Endodermal cell (in vitro differentiated cells): ENCODE measurements at places on chromosomes 2 and 18.
A peak's percentile ranks its signal among the peaks of the same experiment; 100 is the strongest.

GRCh38 chr2:17257189-17257909 lies 260.9 kb downstream of the RAD51AP2 start:
- no peaks in the 10 kb centered on the region for H3K27me3 ChIP-seq
- H3K36me3 ChIP-seq: no peaks in the 10 kb centered on the region
- no peak overlapping the region for H3K4me3 ChIP-seq

DNA sequence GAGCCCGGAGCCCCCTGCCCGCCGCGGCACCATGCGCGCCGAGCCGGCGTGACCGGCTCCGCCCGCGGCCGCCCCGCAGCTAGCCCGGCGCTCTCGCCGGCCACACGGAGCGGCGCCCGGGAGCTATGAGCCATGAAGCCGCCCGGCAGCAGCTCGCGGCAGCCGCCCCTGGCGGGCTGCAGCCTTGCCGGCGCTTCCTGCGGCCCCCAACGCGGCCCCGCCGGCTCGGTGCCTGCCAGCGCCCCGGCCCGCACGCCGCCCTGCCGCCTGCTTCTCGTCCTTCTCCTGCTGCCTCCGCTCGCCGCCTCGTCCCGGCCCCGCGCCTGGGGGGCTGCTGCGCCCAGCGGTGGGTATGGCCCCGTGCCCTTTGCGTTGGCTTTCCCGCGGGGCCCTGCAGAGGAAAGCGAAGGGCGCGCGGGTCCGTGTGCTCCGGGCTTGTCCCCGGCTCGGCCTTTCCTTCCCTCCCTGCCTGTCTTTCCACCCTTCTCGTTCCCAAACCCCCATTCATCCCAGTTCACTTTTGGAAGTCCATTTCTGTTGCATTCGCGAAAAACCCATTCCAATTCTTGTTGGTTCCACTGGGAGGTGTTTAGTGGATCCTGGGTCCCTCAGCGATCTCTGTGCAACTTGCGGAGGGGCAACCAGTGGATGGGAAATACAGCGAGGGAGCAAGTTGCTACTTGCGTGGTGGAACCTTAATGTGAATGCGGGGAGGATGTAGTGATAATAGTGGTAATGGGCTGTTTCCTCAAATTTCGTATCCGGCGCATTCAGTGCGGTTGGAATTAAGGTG lies 599 bp downstream of the ADAM23 start:
- DNase-seq: peak; percentile 77
- no peak overlapping the region for H3K27ac ChIP-seq
- H3K27me3 ChIP-seq: peaks cover 29% of the 10 kb centered on the region
- peak overlapping the region; percentile 91 for H3K4me3 ChIP-seq
- H3K36me3 ChIP-seq: no peaks in the 10 kb centered on the region

GRCh38 chr2:120919216-120919615 lies 183.5 kb downstream of the GLI2 start:
- peaks cover 4% of the 10 kb centered on the region for H3K36me3 ChIP-seq
- no peak overlapping the region for H3K4me3 ChIP-seq
- DNase-seq: no peak
- H3K4me1 ChIP-seq: no peaks in the 10 kb centered on the region
- no peaks in the 10 kb centered on the region for H3K27me3 ChIP-seq

DNA sequence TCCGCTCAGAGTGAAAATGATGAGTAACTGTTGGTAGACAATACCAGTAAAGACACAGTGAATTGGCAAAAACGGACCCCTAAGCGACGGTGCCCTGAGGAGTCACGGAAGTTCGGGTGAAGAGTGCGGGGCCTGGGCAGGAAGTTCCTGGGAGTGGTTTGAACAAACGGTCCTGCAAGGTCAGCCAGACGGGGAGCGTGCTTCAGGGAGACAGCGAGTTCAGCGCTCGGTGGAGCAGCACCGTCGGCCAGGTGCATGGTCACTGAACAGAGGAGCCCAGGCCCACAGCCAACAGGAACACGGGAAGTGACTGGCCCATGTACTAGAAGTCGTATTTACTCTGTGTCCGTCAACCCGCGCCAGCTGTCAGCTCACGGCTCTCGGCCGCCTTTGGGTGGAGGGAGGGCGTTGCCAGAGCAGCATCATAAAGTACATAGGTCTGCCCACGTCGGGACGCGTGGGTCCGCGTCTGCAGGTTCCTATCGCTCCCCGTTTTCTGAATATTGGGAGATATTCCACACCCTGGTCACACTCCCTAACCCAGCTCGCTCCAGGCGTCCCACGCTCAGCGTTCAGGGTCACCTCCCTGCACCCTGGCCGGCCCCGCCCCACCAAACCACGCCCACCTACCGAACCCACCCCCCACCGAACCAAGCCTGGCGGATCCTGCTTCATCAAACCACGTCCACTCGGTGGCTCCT lies 75.6 kb upstream of the UXS1 start:
- H3K36me3 ChIP-seq: no peaks in the 10 kb centered on the region
- H3K27ac ChIP-seq: no peak overlapping the region
- DNase-seq: no peak
- H3K27me3 ChIP-seq: no peaks in the 10 kb centered on the region
- no peaks in the 10 kb centered on the region for H3K4me1 ChIP-seq

- DNase-seq: peak; percentile 60
- H3K4me3 ChIP-seq: no peak overlapping the region
- H3K27ac ChIP-seq: no peak overlapping the region
- H3K4me1 ChIP-seq: no peaks in the 10 kb centered on the region
Measured at GRCh38 chr2:106562268-106563186, 75.4 kb downstream of the CD8B2 start.

DNA sequence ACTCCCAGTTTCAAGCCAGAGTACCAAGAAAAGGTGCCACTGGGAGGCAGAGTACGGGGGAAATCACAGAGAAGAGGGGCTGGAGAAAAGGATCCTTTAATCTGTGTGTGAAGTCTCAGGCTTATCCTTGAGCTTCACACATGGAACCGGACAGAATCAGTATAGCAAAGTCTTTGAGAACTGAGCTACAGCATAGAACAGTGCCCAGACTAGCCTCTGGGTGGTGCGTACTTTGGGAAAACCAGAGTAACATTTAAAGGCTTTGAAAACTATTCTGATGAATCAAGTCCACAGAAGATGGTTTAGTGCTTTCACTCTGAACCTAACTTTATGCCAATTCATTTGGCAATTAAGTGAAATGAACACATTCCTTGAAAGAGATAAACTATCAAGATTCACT lies 83.1 kb downstream of the BABAM2 start:
- DNase-seq: no peak
- H3K27me3 ChIP-seq: no peaks in the 10 kb centered on the region
- H3K4me1 ChIP-seq: no peaks in the 10 kb centered on the region
- no peak overlapping the region for H3K27ac ChIP-seq
- no peaks in the 10 kb centered on the region for H3K36me3 ChIP-seq

DNA sequence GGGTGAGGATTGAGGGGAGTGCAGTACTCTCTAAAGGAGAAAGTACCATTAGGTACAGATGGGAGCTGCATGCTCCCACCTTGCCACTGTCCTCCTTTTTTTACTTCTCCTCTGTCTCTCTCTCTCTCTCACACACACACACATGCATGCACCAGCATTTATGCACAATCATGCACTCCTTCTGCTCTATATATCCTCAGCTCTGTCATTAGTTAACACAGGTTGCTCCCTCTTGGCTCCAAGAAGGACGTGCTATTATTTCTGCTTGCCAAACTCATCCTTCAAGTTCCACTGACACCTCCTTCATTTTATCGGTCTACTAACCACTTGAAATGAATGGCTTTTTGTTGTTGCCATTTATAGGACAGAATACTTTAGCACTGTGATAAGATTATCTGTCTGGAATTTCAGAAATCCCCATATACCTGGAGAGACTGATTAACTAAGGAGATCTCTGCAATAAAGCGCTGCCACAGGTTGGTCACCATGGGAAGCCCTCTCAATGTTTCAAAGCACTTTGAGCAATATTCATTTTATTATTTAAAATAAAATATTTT lies 178.5 kb upstream of the TRIB2 start:
- DNase-seq: no peak
- no peaks in the 10 kb centered on the region for H3K27me3 ChIP-seq
- H3K36me3 ChIP-seq: no peaks in the 10 kb centered on the region
- no peak overlapping the region for H3K27ac ChIP-seq
- H3K4me3 ChIP-seq: no peak overlapping the region

DNA sequence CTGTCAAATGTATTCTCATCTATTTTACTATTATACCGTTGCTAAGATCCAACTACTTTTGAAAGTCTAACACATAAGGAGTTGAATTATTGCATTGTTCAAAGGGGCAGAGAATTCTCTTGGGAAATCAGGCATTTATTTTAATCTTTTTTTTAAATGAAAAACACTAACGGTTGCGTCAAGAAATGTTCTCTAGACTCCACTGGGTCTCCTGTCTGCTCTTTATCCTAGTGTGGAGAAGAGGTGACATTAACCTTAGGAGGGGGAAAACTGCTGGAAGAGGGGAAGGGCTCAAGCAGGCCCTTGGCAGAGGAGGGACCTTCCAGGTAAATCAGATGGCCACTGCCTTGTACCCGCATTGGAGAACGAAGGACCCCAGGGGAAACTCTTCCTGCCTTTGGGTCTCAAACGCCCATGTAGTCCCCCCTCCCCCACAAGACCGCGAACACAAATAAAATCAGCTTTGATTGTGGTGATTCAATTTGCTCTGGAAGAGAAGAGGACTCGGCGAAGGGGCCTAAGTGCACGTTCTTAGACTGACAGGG lies 1.1 kb upstream of the APCDD1 start:
- H3K27me3 ChIP-seq: peaks cover 6% of the 10 kb centered on the region
- H3K4me1 ChIP-seq: peaks cover 3% of the 10 kb centered on the region
- H3K4me3 ChIP-seq: no peak overlapping the region
- no peak for DNase-seq
- H3K27ac ChIP-seq: no peak overlapping the region

DNA sequence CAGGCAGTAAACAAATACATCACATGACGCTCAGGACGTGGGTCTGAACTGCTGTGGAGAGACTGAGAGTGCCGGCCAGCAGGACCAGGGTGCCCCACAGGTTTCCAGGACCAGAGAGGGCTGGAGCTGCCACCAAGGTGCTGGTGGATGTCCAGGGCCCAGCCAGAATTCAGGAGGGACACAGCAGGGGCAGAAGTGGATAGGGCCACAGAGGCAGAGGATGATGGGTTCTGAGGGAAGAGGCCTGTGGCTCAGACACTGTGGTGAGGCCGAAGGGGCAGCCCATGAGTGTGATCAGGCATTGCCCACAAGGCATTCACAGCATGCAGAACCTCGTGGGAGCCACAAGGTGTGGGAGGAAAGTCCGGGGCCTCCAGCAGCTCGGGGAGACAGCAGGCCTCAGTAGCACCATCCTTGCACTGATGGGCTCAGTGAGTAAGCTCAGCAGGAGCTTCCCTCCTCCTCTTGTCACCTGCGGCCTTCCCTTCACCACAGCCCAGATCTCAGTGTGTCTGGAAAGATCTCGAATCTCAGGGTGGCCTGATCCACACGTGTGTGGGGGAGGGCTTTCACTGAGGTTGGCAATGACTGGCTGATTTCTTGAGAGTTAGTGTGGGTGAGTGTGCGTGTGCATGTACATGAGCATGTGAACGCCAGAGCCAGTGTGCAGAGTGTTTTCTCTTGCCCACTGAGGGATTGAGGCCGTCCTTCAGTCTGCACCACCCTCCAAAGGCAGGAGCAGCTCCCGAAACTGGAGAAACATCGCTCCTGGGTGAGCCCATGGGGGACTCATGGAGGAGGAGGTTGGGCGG lies 181.8 kb upstream of the RAB6C start:
- H3K4me1 ChIP-seq: no peaks in the 10 kb centered on the region
- H3K4me3 ChIP-seq: no peak overlapping the region
- no peaks in the 10 kb centered on the region for H3K27me3 ChIP-seq
- H3K36me3 ChIP-seq: no peaks in the 10 kb centered on the region
- H3K27ac ChIP-seq: no peak overlapping the region

DNA sequence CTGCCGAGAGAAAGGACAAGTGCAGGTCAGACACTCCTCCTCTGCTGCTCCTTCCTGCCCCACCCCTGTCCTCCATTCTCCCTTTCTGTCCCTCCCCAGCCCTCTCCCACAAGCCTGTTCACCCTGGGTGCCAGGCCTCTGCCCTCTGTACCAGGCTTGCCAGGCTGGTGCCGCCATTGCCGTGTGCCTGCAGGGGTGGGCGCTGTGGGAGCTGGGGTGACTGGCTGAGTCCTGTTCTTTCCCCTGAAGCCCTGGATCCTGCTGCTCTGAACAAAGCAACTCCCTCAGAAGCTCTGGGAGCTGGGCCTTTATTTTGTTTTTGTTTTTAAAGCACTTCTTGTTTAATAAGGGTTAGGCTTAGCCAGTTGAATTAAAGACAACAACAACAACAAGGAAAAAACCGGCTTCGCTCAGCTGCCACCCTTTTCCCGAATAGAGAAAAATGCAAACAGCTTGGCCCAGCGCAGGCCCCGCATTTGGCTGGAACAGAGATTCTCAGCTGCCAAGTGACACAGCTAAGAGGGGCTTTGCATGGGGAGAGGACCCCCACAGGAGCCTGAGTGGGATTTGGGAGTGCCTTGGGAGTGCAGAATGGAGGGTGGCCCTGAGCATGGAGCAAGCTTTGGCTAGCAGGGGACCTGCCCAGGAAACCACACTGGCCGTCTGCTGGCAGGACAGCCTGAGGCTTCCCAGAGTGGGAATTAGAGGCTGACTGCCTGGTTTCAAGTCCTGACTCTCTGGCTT lies 9.1 kb downstream of the PCARE start:
- no peaks in the 10 kb centered on the region for H3K27me3 ChIP-seq
- no peak overlapping the region for H3K4me3 ChIP-seq
- DNase-seq: peak; percentile 40
- peaks cover 3% of the 10 kb centered on the region for H3K4me1 ChIP-seq
- H3K36me3 ChIP-seq: no peaks in the 10 kb centered on the region

DNA sequence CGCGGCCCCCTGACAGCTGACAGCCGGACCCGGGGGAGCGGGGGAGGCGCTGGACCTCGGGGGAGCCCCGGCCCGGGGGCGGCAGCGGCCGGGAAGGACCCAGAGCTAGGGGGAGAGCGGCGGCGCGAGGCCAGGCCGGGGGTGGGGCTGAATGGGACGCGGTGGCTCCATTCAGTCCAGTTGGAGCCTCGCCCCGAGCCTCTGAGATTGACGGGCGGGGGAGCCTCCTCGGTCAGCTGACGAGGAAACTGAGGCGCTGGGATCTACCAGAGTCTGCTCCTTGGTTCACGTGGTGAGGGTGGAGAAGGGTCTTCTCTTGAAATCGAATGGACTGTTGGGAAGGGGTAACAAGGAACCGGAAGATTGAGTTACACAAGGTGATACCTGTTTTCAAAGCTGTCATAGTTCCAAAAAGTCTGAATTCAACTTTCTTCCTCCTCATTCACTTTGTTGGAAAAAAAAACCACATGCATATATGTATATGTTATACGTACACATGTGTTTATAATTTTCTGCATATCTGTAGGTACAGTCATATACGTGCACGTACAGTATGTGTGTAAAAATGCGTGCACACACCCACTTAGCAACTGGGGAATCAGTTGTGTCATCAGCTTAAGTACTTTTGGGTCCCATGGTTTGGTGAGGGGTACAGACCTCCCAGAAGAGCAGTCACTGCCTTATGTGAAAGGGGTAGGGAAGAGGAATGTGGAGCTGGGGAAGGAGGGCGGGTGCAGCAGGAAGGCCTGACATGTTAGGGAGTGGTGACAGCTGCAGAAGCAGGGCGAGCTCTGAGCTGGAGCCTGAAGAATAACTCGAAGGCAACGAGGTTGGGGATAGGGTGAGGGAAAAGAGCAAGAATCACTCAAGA lies 628 bp downstream of the PPP1R7 start:
- H3K27me3 ChIP-seq: peaks cover 5% of the 10 kb centered on the region
- peak overlapping the region; percentile 92 for H3K4me3 ChIP-seq
- H3K4me1 ChIP-seq: no peaks in the 10 kb centered on the region
- H3K27ac ChIP-seq: no peak overlapping the region

- H3K36me3 ChIP-seq: peaks cover 9% of the 10 kb centered on the region
- H3K4me1 ChIP-seq: no peaks in the 10 kb centered on the region
- H3K27ac ChIP-seq: no peak overlapping the region
Measured at GRCh38 chr2:174166261-174166660, 82.1 kb downstream of the OLA1 start.
